Psoas muscle (tissue), 8 donors: ENCODE measurements at places on chromosomes 11 and 22.

- DNase-seq = no peak
Measured at GRCh38 chr11:77636731-77637344, 756 bp downstream of the CLNS1A start.

GRCh38 chr11:60900673-60901404 is 5.5 kb downstream of the PRPF19 start:
- DNase-seq = no peak

DNA sequence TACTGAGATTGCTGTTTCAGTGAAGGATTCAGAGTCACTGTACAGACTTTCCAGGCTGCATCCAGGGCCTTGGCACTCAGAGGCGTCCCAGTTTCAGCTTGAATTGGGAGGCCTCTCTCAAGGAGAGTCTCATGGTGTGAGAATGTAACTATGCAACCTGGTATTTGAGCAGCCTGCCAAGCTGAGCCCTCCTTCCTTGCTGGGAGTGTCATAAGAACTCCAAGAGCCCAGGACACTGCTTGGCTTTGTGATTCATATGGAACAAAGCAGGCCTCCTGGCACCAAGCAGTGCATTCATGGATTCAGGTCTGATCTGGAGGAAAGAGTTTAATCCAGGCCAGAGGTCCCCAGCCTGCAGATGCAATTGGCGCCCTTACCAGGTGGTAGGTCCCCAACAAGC is 171.7 kb downstream of the DBX1 start:
- DNase-seq = peak; percentile 48

DNA sequence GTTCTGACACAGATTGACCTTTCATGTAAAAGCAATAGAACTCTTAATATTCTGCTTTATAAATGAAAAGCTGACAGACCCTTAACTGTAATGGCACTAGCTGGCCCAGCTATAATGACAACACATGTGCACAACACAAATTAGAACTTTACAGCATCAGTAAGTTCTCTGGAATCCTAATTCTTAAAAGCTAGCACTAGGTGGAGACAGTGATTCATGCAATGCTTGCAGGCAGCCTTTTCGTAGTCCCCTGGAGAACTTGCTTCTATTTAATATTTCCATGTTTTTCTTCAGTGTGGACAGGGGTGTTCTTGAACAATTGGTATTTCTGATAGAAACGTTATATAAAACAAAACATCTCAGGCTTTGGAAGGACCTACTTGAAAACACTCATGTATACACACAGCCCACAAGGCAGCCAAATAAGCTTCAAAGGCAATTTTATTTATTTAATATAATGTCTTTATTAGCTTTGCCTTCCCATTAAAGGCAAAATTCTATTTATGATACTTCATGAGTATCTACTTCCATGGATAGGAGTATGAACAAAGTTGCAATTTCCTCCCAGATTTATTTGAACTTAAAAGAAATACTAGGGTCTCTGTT is 374.3 kb upstream of the MPPED2 start:
- DNase-seq = no peak

DNA sequence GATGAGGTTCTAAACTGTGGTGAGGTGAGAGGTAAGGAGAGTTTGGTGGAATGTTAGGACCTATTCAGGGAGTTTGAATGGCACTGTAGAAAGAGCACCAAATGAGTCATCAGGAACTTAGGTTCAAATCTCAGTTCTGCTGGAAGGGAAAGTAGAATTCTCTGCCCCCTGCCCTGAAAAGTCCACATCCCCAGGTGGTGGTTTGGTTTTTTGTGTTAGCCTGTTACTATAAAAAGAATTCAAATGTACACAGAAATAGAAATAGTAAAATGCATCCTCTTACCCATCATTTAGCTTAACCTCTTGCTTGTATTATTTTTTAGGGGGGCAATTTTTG is 20.2 kb downstream of the PPFIBP2 start:
- DNase-seq = no peak

GRCh38 chr11:60428517-60428916 is 855 bp upstream of the MS4A5 start:
- no peak for DNase-seq

DNA sequence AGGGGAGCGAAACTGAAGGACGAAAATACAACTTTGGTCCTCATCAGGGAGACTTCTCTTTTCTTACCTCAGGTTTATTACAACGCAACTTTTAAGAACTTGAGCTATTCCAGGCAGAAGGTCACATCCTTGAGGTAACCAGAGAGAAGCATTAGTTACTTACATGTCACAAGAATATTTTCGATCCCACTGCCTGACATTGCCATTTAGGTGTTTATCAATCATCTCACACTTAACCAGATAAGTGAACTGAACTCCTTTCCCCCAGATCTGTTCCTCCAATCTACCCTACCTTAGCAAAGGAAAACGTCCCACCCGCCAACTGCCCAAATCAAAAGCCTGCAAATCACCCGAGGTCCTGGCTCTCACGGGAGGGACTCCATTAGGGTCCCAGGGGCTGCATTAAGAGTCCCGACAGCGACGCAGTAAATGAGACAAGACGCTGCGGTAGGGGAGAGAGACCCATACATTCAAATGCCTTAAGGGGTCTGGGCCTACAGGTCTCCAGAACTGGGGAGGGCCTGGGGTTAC is 734 bp downstream of the ZNF280B start:
- no peak for DNase-seq

DNA sequence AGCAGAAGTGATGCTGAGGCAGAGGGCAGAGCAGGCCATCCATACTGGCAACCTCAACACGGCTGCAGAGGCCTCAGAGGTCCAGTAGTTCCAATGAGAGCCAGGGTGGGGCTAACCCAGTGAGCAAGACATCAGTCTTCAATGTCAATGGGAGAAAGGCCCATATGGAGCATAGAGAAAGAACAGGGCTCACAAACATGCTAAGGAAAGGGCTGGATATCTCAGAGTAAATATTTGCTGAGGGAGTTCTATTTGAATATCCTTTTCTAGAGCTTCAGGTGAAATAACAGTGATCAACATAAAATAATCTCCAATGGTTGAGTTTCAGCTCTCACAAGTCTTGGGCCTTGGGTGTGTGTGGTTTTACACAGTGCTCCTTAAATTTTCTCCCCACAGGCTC is 50.8 kb upstream of the CCDC90B start:
- DNase-seq = no peak

- DNase-seq = no peak
Measured at GRCh38 chr11:36492724-36493304, 17.3 kb downstream of the TRAF6 start.

DNA sequence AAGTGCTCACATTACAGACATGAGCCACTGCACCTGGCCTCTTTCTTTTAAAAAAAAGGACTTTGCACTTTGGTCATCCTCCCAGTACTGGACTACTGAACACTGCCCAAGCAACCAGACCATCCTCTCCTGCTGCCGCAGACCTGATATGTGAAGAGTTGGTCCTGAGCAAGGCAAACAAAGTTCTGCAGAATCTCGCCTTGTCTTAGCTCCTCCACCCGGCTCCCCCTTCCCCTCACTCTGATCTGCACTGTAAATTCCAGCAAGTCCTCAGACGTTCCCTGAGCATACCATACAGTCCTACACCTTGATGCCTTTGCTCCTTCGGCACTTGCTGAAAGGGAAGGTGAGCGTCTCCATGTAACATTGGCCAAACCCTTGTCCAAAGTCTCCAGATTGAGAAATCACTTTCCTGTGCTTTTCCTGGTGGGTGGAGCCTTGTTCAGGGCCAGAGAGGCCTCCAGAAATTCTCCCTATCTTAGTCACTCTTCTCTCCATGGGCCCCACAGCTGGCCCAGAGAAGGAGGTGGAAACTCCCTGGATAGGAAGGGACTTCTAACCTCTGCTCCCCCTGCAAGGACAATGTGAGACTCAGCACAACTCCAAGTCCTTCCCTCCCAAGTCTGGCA is 47.0 kb upstream of the TIMP3 start:
- peak; percentile 65 for DNase-seq

DNA sequence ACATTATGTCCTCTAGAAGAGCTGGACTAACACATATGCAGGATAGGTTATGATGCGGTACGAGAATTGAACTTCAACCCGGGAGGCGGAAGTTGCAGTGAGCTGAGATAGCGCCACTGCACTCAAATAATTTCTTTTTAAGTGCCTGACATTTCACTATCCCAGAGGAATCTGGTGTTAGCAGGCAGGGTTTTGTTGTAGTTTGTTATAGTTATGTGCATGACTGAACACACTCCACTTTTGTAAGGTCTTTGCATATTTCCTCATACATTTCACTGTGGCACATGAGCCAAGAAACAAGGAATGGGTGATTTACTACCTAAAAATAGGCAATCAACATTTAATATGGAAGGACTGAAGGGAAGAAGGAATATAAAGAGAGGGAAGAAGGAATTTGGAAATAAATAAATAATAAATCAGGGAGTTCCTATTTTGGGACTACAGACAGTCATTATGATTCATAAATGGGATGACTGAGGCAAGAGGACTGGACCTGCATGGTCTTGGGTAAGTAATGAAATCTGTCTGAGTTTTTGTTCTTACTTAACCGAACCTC is 8.7 kb upstream of the HIPK3 start:
- no peak for DNase-seq

DNA sequence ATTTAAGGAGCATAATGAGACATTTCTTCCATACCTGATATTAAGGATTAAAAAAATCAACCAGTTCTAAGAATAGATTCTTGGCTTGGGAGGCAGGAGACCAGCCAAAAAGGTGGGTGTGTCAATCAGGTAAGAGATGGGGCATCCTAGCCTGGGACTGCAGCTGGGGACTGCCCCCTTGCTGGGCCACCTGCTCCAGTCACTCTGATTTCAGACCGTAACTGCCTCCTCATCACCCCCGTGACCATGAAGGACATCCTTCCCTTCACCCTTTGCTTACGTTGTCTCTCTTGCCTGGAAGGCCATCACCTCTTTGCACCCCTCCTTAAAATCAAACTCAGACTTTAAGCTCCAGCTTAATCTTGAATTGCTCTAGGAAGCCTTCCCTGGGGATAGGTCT is 17.9 kb downstream of the PTPN5 start:
- DNase-seq = no peak
